ENCODE measurements at places on chromosomes 7 and 10.

GRCh38 chr7:158282461-158283001 lies 305.1 kb downstream of the PTPRN2 start:
- DNase-seq = no peak

- DNase-seq = no peak
These were observed 80.0 kb downstream of the DAGLB start for GRCh38 chr7:6367701-6368211.

GRCh38 chr7:117892821-117893220 lies 19.6 kb upstream of the CTTNBP2 start:
- no peak for DNase-seq

GRCh38 chr7:142898377-142899170 lies 13.0 kb upstream of the TRPV6 start:
- no peak for DNase-seq

DNA sequence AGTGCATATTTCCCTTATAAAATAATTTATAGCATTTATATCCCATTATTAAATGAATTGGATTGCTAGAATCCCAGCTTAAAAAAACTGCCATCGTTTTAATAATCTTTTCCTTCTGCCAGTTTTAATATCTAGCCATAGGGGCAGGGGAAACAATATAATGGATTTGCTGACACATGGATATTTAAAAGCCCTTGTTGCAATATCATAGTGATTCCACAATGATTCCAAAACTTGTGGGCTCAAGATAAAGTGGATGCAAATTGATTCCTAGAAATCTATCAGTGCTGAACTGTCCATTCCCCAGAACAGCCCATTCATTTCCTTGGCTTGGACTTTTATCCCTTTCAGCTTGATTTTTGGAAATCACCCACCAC lies 2.6 kb downstream of the CPA2 start:
- DNase-seq = no peak

- DNase-seq = no peak
These were observed 44.1 kb downstream of the MTURN start for GRCh38 chr7:30178748-30179436.

DNA sequence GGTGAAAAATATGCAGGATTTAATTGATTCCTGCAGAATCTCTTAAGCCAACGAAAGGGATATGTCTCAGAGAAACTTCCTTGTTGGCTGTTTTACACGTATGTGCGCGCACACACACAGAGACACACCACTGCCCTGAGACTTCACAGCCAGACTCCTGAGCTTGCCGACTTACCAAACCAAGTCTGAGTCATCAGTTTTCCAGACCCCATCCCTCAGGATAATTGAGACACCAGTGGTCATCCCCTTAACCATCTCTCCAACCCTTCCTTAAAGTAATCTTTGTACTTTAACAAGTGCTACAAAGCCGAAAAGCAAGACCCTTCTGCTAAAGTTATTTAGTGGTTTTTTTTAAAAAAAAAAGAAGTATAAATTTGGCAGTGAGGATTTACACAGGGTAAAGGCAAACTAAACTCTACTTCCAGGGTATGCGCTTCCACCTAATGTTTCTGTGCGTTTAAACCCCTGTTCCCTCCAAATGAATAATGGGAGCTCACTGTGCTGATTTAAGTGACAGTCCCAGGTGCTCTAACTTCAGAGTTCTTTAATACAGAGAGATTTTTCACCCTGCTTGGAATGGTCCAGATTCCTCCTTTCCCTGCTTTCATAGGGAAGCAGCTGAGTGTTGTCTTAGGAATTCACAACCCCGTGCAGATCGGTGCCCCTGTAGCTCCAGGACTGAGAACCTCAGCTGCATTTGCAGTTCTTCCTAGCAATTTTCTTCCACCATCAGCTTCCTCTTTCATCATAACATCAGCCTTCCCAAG lies 198.5 kb downstream of the INHBA start:
- no peak for DNase-seq

DNA sequence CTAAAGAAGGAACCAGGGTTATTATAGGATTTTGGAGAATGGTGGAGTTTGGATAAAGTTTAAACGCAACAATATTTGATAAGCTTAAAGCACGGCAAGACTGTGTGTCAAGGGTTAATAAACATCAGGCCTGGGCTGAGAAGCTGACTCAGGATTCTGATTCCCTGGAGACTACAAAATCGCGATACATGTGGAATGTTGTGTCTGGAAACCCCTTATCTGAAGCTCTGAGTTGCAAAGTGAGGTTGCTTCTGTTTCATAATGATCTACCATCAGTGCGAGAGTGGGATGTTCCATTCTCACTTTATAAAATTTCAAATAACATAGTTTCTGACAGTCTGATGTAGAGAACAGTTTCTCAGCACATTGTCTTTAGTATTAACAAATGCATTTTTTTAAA lies 7.8 kb downstream of the C1GALT1 start:
- no peak for DNase-seq

DNA sequence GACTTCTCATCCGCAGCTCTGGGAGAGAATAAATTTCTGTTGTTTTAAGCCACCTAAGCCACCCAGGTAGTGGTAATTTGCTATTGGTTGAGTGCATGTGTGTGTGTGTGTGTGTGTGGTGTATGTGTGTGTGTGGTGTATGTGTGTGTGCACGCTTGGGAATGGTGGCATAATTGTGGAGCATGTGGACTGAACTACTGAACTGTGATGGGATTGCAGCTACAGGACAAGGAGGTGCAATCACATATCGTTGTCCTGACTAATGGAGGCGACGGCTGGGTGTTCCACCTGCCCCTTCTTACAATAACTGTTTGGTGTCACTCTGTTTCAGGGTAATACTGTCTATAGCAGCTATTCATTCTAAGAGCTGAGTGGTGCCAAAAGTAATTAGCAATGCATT lies 448.7 kb upstream of the PFKP start:
- no peak for DNase-seq

Measured in activated CD4-positive, CD25-positive, alpha-beta regulatory T cell (primary cell).